Stimulated activated CD4-positive, alpha-beta T cell treated with anti-CD3 and anti-CD28 coated beads, Interleukin-2, amount 100 ng/mL, for 24 hours (primary cell): ENCODE measurements at places on chromosomes 11 and 22.

DNA sequence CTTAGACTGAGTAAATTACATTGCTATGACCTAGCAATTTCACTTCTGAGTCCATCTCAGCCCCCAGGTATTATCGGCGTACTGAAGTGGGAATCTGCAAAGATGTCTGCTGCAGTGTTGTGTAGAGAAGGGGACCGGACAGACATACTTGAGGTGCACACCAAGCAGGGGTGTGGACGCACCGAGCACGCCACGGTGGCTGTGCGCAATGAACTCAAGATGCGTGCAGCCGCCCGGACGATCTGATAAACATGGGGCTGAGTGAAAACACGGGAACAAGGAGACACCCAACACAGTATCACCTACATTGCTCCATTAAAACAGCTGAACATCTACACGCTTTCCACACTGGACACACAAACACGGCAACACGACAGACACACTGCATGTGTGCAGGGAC lies 454.3 kb downstream of the OPCML start:
- DNase-seq, result no peak

DNA sequence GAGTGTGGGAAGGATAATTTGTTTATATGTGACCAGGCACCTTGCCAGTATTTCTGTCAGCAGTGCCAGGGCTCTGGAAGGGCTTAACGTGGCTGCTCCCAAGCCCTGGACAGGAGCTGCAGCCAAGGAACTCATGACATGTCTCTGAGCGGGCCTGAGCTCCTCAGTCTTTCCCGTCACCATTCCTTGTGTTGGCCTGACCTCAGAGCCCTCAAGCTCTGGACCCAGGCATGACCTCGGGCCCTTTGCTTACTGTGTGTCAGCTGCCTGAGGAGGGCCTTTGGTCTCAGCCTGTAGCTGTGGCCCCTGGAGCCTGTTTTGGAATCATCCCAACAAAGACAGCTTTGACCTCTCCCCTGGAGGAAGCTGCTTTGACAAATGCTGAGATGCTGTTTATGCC lies 264.1 kb upstream of the PLET1 start:
- DNase-seq, result no peak

DNA sequence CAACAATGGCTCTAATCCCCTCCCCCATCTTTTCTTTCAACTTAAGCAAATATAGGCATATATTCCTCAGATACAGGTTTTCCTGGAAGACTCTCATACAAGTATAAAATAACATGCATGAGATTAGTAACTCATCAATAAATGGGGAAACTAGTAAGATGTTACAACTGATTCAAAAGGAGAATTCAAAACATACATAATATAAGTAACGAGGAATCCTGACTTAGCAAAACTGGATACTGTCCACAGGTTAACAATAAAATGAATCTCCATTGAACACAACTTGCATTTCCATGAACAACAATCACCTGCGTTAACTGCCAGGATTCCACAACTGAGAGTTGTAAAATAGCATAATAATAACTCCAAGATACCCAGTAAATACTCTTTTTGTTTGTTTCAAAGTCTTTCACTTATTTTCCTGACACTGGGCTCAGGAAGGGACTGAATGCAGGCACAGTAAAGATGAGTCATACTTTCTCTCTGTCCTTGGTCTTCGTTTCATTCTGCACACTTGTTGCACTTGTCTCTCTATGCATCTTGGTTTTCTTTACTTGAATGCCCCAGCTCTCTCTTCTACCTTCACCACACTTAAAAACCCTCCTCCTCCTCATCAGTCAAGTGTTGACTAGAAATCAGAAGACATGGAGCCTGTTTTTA lies 8.1 kb downstream of the APIP start:
- DNase-seq, result no peak

GRCh38 chr22:24442352-24442744 lies 14.9 kb downstream of the ADORA2A start:
- DNase-seq, result no peak
